ENCODE measurements at places on chromosomes 5 and 9. TPM values are rescaled to one million over a fixed set of nuclear protein-coding genes. Genes with fewer than 3 reads are reported as not detected.

DNA sequence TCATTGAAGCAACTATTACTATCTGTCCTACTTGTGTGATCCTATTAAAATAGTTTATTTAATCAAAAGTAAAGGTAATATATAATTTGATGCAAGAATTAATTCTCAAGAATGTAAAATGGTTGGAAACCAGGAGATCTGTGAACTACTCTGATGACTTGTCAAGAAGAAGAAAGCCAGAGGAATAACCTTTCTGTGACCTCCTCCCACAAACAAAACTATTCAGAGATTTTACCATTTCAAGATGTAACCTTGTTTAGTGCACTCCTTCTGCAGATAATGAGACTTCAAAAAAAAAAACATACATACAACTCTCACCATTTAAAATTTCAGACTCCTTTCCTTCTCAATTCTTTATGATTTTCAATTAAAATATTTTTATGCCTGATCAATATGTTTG lies 79.5 kb downstream of the RFX3 start:
- no peak for DNase-seq

DNA sequence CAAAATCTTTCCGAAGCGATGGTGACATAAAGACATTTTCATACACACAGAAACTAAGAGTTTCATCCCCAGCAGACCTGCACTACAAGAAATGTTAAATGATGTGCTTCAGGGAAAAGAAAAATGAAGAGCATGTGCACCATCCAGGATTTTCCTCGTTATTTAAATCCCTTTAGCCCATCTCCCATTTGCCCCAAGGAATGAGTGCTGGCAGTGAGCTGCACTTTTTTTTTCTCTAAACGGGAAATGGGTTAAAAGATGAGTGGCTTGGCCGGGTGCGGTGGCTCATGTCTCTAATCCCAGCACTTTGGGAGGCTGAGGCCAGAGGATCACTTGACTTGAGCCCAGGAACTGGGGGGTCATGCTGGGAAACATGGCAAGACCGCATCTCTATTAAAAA lies 6.8 kb upstream of the LRRC14B start:
- no peak for DNase-seq

DNA sequence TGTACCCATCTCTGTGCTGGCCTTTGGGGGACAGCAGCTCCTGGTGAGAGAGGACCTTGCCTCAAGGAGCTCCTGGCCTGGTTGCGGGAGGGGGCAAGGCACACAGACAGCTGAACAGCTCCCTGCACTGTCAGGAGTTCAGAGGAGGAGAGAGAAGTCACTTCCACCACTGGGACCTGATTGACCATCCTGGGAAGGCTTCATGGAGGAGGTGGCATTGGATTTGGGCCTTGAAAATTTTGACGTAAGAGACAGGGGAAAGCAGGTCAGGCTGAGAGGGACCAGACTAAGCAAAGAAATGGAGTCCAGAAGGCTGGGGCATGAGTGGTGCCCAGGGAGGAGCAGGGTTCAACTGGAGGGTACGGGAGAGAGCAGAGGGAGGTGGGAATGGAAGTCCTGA lies 20.3 kb upstream of the DAB2IP start:
- no peak for DNase-seq

DNA sequence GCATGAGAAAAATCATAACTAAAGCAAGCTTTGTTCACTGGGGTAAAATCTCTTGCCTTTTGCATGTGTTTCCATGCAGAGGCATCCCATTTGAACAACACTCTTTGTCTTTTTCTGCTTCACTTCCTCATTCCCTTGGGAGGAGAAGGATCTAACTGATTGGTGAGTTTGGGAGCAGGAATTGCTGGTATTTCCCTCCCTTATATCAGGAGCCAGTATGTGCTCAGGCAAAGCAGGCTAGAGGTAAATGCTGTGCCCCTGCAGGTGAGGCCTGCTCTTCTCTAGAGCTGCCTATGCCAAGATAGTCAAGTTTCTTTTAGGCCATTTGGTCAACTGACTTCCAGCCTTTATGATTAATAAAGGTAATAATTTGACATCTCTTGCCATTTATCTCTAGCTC lies 179.9 kb downstream of the COX7C start:
- no peak for DNase-seq

DNA sequence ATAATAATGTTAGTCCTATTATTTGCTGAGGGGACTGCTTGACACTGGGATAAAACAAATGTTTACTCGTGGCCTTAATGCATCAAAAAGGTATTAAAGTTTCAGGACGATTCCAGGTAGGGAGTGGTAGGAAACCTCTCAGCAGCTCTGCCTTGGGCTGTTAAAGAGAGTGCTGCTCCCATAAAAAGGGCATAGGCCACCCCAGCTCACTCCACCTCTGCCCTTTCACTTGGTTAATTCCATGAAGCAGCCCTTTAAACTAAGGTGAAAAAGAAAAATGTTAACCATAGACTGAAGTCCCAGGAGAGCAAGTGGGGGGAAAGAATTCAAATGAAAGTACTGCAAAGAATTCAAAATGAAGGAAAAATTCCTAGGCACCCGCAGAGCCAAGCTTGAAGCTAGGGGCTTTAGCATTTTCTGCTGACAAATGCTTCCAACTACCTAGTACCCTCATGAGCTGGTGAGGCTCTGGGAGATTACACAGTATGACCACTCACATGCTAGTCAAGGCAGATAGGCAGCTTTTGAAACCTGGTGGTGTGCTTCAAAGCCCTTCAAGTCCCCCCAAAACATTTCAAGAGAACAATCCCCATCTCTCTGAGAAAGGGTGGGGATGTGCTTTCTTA lies 8.5 kb downstream of the KLF9 start:
- no peak for DNase-seq

- peak; percentile 79 for DNase-seq
Measured at GRCh38 chr5:131622633-131623032, 12.4 kb downstream of the RAPGEF6 start.

DNA sequence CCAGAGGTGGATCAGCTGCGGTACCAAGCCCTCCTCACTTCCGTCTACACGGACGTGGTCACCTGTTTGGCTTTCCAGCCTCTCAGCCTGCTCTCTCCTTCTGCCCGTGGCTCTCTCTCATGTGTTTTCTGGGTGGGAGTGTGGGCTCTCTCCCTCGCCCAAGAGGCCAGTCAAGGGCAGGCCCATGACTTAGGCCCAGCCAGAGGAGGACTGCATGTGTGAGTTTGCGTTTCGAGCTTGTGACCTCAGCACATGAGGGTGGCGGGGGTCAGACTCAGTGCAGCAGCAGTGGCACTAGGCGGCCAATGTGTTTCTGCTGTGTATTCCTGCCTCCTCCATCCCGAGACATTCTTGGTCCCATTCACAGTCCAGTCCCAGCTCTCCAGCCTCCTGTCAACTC lies 82.5 kb upstream of the SMIM23 start:
- DNase-seq, result no peak

DNA sequence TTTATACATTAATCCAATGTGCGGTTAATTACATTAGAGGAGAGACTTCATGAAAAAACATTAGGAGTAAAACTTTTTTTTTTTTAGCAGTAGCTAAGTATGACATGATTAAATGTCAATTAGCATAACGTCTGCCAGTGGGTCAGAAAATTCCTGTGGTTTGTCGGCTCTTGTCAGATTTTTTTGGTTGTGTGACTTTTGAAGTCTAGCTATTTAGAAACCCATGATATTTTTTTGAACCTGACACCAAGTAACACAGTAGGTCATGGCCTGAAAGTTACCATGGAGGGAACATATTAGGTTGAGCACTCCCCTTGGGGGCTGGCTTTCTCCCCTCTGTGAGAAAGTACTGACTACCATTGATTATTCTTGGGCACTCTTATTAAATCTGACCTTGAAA lies 84.8 kb upstream of the ALDH1A1 start:
- DNase-seq, result no peak

DNA sequence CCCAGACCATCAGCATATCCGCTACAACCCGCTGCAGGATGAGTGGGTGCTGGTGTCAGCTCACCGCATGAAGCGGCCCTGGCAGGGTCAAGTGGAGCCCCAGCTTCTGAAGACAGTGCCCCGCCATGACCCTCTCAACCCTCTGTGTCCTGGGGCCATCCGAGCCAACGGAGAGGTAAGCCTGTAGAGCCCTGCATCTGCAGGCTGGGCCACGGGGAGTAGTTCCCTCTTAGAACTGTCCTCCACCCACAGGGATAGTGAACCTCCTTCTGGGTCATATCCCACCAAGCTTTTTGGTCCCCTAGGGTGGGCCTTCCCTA lies 569 bp downstream of the GALT start:
- DNase-seq, result no peak

DNA sequence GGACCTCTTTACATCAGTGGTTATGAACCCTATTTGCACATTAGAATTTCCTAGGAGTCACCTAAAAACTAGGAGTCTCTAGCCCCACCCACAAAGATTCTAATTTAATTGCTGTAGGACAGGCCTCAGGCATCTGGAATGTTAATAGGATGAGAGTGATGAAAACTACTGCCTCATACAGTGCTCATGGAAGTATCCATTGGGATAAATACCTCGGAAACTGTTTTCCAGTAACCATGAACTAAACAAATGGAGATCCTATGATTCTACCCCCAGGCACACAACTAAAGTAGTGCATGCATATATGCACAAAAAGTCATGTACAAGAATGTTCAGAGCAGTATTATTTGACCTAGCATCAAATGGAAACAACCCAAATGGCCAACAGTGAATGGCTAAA lies 286.3 kb downstream of the DNAH5 start:
- no peak for DNase-seq

DNA sequence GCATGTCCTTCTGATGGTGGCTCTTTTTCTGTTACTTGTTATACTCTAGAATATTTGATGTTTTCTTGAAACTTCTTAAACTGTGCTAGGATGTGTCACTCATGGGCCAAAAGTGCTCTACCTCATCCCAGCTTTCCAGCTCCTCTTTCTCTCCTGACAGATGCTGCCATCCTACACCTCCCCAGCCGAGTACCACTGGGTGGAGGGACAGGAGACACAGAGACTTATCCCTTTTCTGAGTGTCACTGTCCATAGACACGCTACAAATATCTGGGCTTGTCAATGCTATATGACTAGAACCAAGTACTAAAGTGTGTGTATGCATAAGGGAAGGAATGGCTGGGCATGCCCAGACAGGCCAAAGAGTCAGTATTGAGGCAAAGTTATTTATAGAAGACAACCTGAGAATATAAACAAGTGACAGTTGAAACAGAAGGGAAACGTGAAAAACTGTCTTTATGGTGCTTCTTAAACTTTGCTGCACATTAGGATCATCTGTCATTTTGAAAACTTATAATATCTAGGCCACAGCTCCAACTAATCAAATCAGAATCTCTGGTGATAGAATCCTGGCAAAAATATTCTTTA lies 188.0 kb downstream of the CARTPT start:
- DNase-seq, result no peak

DNA sequence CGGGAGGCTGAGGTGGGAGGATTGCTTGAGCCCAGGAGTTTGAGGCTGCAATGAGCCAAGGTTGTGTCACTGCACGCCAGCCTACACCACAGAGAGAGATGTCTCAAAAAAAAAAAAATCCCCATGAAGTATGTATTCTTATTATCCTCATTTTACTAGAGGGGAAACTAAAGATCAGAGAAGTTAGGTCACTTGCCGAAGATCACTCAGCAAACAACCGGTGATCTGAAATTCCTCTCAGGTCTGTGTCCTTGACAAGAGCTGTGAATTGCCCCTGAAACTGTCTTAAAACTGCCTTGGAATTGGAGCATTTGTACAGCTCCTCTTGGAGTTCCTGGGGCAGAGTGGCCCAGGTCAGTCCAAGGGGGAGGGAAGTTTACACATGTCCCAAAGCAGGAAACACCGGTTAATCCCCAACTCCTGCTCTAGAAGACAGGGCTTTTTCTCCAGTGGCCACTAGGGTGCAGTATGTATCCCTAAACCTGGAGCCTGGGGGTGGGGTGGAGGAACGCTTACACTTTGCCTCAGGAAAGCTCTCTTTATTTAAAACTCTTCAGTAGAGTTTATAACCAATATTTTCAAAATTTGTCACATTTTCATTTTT lies 27.6 kb downstream of the AQP7 start:
- peak; percentile 74 for DNase-seq

DNA sequence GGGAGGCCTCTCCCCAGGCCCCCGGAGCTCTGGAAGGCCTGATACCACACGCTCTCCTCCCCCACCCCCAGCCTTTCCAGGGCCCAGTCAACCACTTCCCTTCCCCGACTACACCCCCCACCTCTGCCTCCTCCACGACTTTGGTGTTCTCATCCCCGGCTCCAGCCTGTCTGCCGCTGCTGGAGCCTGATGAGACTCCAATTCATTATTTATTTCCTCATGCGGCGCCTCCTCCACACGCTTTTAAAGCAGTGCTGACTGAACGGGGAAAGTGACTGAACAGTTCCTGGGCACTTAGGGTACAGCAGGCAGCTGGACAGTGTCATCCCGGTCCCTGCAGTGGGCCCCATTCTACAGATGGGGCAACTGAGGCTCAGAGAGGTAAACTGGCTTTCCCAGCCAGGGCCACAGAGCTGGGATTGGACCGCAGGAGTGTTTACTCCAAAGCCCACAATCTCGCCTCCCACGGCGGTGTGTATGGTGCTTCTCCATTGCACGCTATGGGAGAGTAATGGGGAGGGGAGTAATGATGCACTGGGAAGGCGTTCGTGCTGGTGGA lies 15.9 kb upstream of the RPL26L1 start:
- DNase-seq, result peak; percentile 80

The INSL6 gene
- not detected for polyA plus RNA-seq

The RMRP gene
- polyA plus RNA-seq, result 39.7 TPM

The ST6GALNAC4 gene
- 42.2 TPM for polyA plus RNA-seq

The CER1 gene
- not detected for polyA plus RNA-seq

The TAF1L gene
- polyA plus RNA-seq, result not detected

The CORO2A gene
- 1.9 TPM for polyA plus RNA-seq

The INSL4 gene
- polyA plus RNA-seq, result 0.03 TPM

The RNF208 gene
- polyA plus RNA-seq, result 1.6 TPM
